Trophoblast cell (in vitro differentiated cells and primary cell): ENCODE measurements at places on chromosomes 3 and 15.

DNA sequence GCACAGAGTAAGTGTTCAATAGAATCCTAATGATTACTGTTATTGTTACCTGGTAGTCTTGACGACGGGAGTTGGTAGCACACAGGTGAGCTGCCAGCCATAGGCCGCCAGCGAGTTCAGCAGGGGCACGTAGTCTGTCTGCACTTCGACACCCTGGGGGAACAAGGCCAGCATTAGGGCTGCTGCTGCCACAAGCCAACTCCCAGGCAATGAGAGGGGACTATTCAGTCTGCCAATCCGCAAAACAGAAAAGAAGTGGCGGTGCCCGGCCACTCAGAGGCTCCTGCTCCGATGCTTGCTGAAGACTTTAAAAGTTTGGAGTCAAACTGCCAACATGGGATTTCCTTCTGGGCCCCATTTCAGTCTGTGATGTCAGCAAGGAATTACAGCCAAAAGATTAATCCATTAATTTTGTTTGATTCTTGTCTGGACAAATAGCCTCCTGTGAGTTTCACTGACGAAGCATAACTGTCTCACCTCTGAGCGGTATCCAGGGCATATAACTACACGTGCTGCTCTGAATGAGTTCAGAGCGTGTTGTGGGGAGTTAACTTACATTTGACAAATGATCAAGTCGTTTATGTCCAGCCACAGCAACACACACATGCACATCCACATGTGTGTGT is 61.8 kb downstream of the OXNAD1 start:
- no peak for DNase-seq

- peak; percentile 73 for DNase-seq
These were observed 671.5 kb downstream of the FHIT start for GRCh38 chr3:60579734-60580133.

DNA sequence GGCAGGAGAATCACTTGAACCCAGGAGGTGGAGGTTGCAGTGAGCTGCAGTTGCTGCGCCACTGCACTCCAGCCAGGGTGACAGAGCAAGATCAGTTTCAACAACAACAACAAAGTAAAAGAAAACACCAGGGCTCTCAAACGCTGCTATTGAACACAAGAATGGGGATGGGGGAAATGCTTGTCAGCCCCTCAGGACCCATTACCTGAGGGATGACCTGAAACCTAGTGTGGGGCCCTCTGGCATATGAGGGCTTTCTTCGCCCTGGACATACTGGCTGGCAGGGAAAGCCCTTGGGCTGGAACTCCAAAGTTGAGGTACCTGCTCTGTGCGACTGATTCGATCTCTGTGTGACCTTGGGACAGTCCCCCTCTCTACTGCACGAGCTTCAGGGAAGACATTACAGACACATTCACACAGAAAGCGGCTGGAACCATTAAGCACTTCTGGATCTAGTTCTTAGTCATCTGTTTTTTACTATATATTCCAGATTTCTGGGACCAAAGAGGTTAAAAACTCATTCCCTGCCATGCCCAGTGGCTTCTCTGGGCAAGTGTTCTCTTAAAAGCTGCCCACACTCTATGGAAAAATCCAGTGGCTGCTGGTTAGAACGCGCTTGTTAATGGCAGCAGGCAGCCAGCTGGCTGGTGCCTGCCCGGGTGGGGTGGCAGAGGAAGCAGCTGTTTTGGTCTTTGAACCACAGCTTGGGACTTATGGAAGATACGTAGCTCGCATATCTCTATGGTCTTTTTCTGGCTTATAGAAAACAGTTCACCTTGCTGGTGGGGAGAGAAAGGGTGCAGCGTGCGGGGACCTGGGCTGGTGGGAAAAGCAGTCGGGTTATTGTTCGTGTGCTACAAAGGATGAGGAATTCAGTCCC is 57.2 kb downstream of the ATP1B3 start:
- no peak for DNase-seq

DNA sequence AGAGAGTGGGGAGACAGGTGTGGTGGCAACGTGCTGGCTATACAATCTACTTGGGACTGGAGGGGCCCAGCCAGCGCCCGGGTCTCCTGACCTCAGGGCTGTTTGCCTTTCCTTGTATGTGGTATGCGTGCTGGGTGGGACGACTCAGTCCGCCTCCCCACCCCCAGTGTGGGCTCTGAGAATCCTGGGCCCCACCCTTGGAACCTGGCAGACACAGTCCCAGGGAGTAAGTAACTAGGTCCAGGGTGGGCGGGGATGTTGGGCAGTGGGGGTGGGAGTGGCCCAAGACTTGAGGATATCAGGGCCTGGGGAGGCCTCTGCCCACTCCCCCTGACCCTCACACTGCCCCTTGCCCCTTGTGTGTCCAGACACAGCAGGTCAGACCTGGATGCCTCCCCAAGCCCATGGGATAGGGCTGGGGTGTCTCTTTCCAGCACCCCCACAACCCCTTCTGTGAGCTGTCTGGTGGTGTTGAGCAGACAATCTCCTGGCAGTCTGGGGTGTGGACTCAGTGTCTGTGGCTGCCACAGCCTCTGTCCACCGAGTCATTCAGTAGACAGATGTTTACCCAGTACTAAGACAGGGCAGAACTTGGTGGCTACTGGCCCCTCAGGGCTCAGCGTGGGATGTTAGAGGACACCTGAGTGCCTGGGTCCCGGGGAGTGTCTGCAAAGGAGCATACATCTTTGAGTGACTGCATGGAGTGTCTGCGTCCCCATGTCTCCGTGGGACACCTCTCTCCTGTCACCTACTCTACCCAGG is 1.3 kb downstream of the CHST13 start:
- no peak for DNase-seq

GRCh38 chr3:172449466-172450149 is 1.4 kb upstream of the GHSR start:
- DNase-seq, result peak; percentile 25

GRCh38 chr3:197960694-197961581 is 921 bp downstream of the LMLN start:
- no peak for DNase-seq

GRCh38 chr3:45508483-45509037 is 86.0 kb upstream of the LIMD1 start:
- no peak for DNase-seq

DNA sequence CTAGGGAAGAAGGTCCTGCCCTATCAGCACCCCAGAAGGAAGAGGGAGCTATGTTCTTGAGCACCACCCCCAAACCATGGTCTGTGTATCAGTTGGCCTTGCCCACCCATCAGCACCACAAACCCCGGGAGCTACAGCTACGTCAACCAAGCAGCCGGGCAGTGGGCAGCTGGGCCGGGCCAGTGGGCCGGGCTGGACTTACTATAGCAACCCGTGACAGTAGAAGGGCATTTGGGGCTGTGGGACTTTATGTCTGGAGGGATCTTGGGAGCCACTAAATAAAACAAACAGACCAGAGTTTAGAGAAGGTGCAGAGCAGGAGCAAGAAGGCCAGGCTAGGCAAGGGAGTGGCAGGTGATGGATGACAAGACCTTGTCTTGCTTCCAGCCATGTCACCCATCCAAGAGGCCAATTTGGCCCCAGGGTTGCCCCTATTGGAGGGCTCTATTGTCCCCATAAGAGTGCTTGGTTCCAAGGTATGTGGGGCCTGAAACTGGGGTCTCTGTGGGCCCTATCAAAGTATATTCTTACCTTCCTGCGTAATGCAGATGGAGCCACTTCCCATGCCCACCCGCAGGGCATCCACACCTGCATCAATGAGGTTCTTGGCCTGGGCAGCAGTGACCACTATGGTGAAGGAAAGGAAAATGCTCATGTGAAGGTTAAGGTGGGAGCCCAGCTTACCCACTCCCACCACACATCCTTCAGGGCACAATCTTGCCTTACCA is 3.2 kb downstream of the IMPDH2 start:
- no peak for DNase-seq

- no peak for DNase-seq
These were observed 6.9 kb downstream of the INAFM2 start for GRCh38 chr15:40330368-40330836.

GRCh38 chr3:25783661-25784512 is 644 bp upstream of the NGLY1 start:
- DNase-seq, result peak; percentile 47

DNA sequence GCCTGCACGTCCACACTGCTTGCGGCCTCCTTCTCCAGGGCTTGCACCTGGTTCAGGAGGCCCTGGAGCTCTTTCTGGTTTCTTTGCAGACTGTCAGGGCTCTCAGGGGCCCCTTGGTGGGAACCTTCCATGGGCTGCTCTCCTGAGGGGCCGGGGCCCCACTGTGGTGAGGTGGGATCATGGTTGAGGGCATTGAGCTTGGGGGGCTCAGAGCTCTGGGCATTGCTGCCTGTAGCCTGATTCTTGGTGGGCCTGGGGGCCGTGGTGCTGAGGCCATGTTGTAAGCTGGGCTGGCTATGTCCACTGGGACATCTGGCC is 7.5 kb downstream of the XIRP1 start:
- no peak for DNase-seq

DNA sequence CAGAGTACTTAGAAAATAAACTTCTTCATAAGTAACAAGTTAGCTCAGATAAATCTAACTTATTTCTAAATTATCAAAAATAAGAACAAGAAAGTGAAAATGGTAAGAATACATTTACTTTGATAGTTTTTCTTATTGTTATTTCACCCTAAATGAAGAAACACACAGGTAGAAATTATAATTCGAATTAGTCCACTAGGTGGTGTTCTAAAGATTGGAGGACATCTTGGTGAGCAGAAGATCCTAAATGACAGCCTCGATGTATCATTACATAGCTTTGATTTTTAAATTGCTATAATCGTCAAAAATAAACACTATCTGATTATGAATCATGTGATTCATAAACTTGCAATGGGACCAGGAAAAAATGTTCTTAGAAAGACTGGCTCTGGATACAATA is 280.8 kb upstream of the UBE2E2 start:
- DNase-seq, result peak; percentile 48

GRCh38 chr3:169266351-169266750 is 397.2 kb downstream of the MECOM start:
- no peak for DNase-seq

DNA sequence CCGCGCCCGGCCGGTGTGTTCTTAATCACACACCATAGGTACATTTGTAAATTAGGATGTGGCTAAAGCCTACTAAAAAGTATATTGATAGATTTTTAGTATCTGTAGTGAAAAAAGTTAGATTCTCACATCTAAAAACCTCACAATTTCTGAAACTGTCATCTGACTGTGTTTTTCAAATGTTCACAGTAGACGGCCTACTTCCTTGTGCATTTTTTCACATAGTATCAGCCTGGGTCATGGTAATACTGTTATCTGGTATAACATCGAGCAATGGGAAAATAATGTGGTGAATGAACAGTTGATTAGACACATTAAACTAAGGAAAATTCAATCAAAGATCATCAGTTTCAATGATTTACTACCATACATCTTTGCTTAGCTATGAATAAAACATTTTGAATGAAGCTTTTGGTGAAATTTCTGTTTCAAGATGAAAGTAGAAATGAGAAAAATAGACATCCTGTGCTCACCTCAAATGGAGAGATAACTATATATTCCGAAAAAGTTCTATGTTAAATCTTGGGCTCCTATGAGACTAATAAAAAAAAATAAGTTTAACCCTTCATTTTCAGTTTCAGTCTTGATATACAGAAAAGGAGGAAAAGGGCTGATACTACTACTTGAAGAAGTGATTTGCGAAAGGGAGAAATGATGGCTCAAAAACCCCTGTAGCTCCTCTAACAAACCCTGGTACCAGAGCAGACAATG is 262.7 kb downstream of the ZBTB20 start:
- DNase-seq, result no peak

DNA sequence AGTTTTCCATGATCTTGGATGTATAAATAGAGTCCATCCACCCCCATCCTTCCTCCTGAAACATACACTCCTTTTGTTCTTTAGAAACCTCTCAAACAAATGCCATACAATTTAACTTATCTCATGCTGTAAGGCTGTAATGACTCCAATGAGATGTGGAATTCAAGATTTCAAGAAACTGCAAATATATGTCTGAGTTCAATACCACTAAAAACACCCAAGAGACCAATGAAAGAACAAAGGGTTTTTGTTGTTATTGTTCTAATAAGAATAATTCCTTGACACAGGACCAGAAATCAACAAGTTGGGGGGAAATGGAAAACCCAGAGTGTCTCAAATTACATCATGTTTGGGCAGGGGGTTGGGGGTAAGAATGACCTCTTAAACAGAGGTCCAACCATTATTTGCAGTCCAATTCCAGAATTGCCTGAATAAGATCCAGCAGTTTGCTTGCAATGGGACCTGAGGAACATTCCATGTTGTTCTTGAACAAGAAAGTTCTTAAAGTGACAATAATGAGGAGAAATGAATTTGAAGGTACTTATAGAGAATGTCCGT is 48.6 kb upstream of the TGFBR2 start:
- DNase-seq, result no peak

DNA sequence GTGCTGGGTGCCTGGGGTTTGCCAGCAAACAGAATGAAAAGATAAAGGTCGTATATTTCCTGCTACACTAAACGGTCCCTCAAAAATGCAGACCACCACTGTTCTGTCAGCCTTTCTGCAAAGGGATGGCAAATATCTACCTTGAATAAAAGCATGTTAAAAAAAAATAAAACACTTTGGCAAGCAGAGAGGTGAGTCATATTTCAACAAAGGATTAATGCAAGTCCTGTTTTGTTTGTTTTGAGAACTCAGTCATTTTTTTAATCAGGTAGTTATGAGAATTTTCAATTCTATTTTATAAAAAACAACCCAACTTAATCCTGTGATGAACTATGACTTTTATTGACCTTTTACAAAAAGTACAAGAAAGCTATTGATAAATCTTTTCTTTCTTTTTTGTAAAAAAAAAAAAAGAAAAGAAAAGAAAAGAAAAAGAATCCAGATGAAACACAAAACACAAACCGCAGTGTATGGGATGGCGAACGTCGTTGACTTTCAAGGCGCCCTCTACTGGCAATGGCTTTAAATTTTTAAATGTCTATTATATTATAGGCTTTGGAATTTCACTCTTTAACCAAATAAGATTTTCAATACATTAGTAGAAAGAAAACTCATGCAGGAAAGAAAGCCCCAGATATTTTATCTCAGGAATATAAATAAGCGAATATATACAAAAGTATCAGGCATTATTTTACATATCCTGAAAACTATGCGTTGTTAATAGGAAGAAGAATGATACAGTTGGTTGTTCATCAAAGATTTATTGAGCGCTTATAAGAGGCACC is 87.8 kb downstream of the NCEH1 start:
- DNase-seq, result peak; percentile 84

- DNase-seq, result no peak
These were observed 49.6 kb downstream of the SUMF1 start for GRCh38 chr3:4417449-4417848.

GRCh38 chr15:39783244-39783820 is 691 bp upstream of the FSIP1 start:
- no peak for DNase-seq

- no peak for DNase-seq
These were observed 81.0 kb downstream of the FBXL2 start for GRCh38 chr3:33358172-33358781.

- DNase-seq, result peak; percentile 30
These were observed 1.9 kb downstream of the NFKBIZ start for GRCh38 chr3:101851072-101851770.

- DNase-seq, result peak; percentile 54
These were observed 4.6 kb downstream of the TPM1 start for GRCh38 chr15:63046917-63047760.
